ENCODE measurements at places on chromosomes 4 and X.
A peak's percentile ranks its signal among the peaks of the same experiment; 100 is the strongest.

GRCh38 chr4:1417522-1418390 lies 11.5 kb upstream of the NKX1-1 start:
- peak; percentile 15 for DNase-seq

DNA sequence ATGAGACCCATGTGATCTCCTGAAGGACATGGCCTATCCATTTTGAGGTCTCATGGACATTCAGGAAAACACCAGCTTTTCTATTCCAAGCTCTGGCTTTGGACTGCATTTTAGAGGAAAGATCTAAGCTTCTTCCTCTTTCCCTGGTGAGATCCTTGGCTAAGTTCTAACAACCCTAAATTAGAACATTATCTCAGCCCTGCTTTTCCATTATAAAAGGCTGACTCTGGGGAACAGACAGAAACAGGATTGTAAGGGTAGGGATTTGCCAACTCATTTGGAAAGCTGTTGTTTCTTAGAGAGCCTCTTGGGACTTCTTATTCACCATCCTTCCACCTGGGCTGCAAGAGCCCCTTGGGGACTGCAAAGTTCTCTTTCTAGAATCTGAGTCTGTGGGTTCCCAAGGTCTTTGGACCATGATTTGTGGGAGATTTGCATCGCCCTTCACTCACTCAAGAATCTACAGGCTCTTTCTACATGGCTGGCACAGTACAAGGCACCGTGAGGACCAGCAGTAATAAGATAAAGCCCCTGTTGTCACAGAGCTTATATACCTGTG lies 146.9 kb downstream of the FNIP2 start:
- DNase-seq = no peak

DNA sequence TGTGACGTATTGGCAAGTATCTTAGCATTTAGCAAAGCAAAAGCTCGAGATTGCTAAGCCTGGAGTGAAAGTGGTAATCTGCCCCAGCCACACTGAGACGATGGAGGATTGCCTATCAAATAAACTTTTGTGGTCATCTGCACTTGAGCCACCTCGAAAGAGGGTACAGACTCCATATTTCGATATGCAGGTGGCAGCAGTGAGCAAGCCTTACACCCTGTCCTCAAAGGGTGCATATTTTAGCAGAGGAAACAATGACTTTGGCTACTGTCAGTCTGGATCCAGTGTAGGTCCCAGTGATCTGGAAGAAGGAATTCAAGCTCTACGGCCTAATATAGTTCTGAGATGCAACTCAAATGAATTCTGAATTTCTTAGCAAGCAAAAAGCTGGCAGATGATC lies 153.9 kb downstream of the ATG4A start:
- DNase-seq = no peak

GRCh38 chr4:42501624-42502401 lies 104.5 kb downstream of the SHISA3 start:
- no peak for DNase-seq

GRCh38 chr4:55546506-55546755 lies 278 bp downstream of the CLOCK start:
- DNase-seq = no peak

GRCh38 chr4:66489783-66490452 lies 819.6 kb upstream of the EPHA5 start:
- no peak for DNase-seq

DNA sequence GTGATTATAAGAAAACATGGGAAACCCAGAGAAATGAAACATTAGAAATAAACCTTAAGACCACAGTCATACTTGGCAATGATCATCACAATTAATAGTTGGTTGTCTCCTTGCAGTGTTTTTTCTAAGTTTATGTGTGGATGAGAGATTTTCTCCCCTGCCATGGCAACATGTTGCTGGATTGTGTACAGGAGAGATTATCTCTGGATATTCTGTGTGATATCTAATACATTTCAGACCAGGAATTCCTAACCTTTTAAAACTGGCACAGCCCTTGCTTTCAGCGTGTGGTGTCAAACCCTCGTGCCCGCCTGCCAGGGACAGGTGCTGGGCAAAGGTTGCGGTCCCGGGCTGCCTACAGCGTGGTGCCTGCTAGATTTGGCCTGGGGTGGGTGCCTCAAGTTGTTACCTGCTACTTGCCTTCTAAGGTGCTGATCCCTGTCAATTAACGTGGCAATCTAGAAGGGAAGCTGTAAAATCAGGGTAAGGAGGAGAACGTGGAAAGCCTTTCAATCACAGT lies 100.5 kb downstream of the TMEM131L start:
- no peak for DNase-seq

- DNase-seq = no peak
Measured at GRCh38 chrX:46376246-46376885, 168.9 kb downstream of the ZNF674 start.

DNA sequence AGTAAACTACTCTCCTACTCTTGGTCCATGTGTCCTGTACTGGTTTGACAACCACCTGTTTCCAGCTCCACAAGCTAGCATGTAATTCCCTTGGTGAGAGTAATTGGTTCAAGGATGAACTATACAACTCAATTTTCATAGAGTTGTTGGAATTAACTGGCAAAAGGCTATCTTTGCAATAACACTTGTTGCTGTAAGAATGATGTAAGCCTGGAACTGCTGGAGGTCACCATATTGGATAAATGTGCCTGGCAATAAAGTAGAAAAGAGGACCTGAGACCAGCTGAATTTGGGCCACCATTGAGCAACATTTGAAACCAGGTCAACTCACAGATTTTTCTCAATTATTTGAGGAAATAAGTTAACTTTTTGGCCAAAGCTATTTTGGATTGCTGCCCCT lies 175.5 kb downstream of the CAMK2D start:
- DNase-seq = no peak

- no peak for DNase-seq
Measured at GRCh38 chrX:149521438-149521837, 16.3 kb upstream of the IDS start.

DNA sequence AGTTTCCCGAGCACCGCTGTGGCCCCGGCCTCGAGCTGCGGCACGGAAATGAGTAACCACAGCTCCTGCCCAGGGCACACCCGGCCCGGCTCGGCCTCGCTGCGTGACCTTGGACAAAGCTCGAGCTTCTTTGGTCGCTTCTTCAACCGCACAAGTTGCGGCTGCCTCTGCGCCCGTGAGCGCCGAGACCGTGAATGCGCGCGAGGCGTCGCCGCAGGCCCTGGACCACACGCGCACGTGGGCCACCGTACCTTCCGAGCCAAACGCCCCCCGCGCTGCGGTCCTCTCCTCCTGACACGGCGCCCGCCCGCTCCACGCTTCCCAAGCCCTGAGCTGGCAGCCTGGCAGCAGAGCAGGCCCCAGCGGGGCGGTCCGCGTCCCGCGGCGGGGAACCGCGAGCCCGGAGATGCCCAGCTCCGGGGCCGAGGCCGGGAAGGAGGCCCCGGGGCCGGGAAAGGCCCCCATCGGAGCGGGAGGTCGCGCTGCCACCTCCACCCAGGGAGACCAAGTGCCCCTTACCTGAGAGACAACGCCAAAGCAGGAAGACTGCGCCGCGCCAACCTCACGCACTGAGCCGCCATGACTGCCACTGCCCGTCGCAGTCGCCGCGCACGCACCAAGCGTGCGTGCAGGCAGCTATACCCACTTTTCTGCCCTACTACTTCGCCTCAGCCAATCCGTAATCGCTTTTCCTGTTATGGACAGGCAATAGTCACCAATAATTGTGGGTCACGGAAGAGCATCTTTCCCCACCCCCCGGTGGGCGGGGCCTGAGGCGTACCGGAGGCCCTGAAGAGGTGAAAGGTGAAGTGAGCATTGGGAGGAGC lies at the start of gene GRPEL1:
Gene GRPEL1 (minus strand): TSS at position 613 of the 827 bp plus-strand sequence. CDS start 32 bp downstream, at position 581.
- DNase-seq = peak; percentile 99

DNA sequence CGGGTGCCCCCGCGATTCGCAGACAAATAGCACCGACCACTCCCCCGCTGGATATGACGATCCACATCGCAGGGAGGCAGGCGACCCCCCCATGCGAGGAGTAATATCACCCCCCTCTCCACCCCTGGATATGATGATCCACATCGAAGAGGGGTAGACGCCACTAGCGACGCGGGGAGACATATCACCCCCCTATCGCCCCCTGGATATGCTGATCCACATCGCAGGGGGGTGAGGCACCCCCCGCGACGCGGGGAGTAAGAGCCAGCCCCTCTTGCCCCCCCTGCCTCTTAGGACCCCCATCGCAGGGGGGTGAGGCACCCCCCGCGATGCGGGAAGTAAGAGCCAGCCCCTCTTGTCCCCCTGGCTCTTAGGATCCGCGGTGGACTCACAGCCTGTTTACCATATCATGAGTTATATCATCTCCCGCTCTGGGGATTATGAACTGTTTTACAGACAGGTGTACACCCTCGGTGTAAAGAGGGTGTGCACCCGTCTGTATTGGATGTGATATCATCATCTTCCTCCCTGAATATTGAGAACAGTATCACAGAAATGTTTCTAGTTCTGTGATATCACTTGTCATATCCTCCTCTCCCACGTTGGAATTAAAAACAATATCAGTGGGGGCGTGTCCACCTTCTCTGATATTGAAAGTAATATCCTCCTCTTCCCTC lies 22.7 kb upstream of the DRD5 start:
- no peak for DNase-seq

GRCh38 chrX:102129473-102129872 lies 4.0 kb downstream of the TCEAL2 start:
- DNase-seq = no peak

DNA sequence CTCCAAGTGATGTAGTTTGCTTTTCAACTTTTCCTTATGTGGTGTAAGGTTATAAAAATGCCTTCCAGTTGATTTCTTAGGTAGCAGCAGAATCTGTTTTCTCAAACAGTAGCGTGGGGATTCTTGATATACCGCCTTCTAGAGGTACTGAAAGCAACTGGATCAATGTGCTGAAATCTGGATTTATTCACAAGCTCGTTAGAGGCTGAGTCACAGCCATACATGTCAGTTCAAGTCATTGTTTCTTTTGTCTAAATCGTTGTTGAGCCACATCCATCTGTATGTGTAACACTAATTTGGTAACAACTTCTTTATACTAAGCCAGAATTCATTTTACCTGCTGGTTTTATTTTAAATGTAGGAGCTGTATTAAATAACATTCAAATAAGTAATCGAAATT lies 200.0 kb upstream of the MAD2L1 start:
- DNase-seq = no peak

GRCh38 chr4:62077406-62077805 lies 877.3 kb downstream of the ADGRL3 start:
- DNase-seq = no peak

DNA sequence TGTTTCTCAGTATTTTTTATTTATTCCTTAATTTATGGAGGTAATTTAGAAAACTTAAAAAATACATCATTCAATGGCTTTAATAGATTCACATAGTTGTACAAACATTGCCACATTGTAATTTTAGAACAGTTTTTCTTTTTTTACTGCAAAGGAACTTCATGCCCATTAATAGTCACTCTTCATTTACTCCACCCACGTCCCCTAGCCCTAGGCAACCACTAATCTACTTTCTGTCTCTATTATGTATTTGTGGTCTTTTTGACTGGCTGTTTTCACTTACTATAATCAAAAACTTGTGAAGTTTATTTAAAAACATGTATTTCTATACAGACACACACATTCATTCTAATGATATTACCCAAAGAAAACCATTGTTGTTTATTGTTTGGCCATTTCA lies 664.8 kb downstream of the GRID2 start:
- no peak for DNase-seq

DNA sequence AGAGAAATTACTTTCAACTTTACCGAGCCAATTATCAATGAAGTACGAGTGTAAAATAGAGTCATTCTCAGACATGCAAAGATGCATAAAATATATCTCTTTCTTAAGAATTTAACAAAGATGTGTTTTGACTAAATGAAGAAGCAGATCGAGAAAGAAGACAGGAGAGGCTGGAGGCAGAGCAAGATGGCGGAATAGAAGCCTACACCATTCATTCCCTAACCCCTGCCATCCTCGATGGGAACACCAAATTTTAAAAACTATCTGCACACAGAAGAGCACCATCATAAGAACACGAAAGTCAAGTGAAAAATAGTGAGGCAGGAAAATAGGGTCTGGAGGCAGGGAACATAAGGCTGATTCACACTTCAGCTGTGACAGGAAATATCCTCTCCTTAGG lies 35.0 kb downstream of the CCDC158 start:
- no peak for DNase-seq

GRCh38 chrX:146241902-146242301 lies 424.3 kb downstream of the SLITRK2 start:
- DNase-seq = no peak

DNA sequence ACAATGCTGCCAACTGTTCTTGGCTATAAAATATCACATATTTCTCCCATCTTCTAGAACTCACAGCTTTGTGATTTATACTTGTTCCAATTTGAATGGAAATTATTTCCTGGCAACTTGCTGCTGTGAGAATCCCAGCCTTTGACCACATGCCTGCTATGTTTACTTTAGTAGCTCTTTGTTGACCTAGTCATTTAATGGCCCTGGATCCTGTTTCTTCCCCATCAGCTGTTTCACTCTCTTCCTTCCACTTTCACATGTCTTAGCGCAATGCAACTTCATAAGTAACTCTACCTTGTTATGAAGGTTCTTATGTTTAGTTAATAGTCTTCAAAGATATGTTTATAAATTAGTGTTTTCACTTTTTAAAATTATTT lies 1973.6 kb upstream of the AGA start:
- DNase-seq = no peak

GRCh38 chr4:175536852-175537453 lies 275.1 kb downstream of the GPM6A start:
- no peak for DNase-seq

All from dorsolateral prefrontal cortex (tissue), 122 donors.